ENCODE measurements at places on chromosomes 3 and 15. TPM values are rescaled to one million over a fixed set of nuclear protein-coding genes. Genes with fewer than 3 reads are reported as not detected.

The ZNF860 gene
- total RNA-seq: 41.4 TPM

The C3orf20 gene
- total RNA-seq: 0.34 TPM

The HHATL gene
- total RNA-seq: not detected

The CADPS gene
- total RNA-seq: 0.22 TPM

The STRIT1 gene
- not detected for total RNA-seq

The TRPC1 gene
- 3.8 TPM for total RNA-seq

The OXSM gene
- 15.4 TPM for total RNA-seq

The FETUB gene
- total RNA-seq: not detected

The SMCO1 gene
- total RNA-seq: not detected

The HMCES gene
- total RNA-seq: 22.5 TPM

The HES1 gene
- 2.4 TPM for total RNA-seq

The CCDC54 gene
- total RNA-seq: not detected

The PPP1R14D gene
- not detected for total RNA-seq
